Daoy (cell line): ENCODE measurements at places on chromosomes 3 and 15. TPM values are rescaled to one million over a fixed set of nuclear protein-coding genes. Genes with fewer than 3 reads are reported as not detected.
A peak's percentile ranks its signal among the peaks of the same experiment; 100 is the strongest.

DNA sequence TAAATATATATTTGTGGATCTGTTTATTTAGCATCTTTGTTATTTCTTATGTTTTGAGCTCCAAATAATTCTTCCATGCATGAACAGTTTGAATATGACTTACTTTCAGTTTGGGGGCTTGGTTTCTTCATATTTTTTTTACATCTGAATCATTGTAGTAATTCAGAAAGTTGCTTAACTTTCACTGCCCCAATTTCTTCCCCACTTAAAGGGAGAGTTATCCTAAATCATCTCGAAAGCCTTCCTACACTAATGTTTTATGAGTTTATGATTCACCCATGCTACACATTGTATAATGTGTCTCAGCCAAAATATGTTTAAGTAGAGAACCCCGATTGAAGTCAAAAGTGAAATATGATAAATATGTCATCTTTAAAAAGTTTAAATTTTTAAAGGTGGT is 47.8 kb downstream of the SPRED1 start:
- DNase-seq: no peak

DNA sequence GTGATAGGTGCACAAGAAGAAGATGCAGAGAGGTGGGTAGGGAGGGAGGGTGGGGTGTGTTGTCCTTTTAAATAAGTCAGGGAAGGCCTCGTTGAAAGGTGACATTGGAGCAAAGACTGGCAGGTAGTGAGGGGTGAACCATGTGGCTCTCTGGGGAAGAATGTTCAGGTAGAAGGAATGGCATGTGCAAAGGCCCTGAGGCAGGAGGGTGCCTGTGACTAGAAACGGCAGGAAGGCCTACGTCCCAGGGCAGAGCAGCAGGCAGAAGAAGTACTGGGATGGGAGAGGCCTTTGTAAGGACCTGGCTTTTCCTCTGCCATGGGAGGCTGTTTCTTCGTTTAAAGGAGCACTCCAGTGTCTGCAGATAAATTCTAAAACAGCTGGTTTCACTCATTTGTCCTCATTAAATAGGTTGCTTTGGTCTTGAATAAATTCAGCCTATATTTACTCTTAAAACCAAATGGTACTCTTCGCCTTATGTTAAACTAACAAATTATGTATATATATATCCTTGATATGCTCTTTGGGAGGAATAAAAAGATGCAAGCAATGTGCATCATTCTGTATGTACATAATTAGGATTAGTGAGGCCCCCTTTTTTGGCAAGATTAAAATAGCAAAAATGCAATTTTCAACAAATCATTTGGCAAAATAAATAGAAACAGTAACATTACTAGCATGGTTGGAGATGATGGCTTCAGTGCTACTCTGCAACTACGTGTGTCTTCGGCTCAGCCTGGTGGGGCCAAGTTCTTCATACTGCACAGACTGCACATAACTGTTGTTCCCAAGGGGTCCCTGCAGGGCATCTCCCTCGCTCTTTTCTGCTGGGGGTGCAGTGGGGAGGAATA is 151.4 kb downstream of the KLF13 start:
- no peak for DNase-seq

- peak; percentile 32 for DNase-seq
These were observed 74.3 kb upstream of the VGLL4 start for GRCh38 chr3:11717768-11718636.

DNA sequence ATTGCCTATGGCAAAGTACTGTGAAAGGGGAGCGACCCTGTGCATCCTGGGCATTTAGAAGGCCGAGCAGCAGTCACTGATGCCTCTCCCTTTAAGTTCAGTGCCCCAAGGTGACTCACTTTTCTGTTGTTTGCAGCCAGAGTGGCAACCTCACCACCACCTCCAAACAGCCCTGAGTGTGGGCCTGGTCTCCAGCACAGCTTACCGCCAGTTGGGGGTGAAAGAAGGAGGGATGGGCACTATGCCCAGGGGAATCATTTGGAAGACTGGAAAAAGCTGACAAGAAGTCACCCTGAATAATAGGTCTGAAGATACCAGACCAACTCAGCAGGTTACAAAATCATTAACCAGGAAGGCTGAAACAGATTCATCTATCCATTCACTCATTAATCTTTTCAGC is 571.8 kb downstream of the EPHB1 start:
- DNase-seq: no peak

- DNase-seq: peak; percentile 79
These were observed 255.3 kb upstream of the IL12A start for GRCh38 chr3:159733194-159733860.

GRCh38 chr3:49668414-49668797 is 5.7 kb upstream of the APEH start:
- no peak for DNase-seq

GRCh38 chr15:70789213-70789612 is 25.9 kb upstream of the UACA start:
- DNase-seq: peak; percentile 27

DNA sequence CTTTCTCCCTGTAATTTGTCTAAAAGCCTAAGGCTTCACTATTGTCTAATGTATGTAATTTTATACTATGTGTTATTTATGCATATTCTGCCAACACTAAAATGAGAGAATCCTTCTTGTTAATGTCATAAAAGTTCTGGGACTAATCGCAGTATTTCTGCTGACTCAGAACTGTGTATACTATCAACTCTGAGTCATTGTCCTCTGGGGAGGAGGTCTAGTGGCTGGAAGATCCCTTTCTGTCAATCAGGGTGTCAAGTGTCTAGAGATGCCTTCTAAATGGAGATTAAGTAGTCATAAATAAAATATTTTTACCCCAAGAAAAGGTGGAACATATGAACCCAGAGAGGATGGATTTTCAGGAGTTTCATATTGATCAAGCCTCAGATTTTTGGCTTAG is 473.4 kb downstream of the AGBL1 start:
- DNase-seq: no peak

- no peak for DNase-seq
These were observed 47.2 kb downstream of the TLNRD1 start for GRCh38 chr15:81047928-81048327.

GUCA1C gene
- total RNA-seq: not detected in 2 replicates

WDR93 gene
- 0.06 TPM in 1 of 2 replicates, not detected in the other for total RNA-seq

CPOX gene
- 53.9 and 58.9 TPM in 2 replicates for total RNA-seq

CPEB1 gene
- total RNA-seq: 5.2 and 5.3 TPM in 2 replicates

TUSC7 gene
- not detected in 2 replicates for total RNA-seq
